ENCODE measurements at places on chromosomes 1 and 21.

- DNase-seq: no peak
These were observed 193.9 kb downstream of the FMN2 start for GRCh38 chr1:240285540-240285939.

GRCh38 chr1:89555550-89555949 lies 30.9 kb downstream of the LRRC8B start:
- DNase-seq: no peak

GRCh38 chr1:157978586-157979403 lies 14.7 kb upstream of the KIRREL1 start:
- DNase-seq: no peak

DNA sequence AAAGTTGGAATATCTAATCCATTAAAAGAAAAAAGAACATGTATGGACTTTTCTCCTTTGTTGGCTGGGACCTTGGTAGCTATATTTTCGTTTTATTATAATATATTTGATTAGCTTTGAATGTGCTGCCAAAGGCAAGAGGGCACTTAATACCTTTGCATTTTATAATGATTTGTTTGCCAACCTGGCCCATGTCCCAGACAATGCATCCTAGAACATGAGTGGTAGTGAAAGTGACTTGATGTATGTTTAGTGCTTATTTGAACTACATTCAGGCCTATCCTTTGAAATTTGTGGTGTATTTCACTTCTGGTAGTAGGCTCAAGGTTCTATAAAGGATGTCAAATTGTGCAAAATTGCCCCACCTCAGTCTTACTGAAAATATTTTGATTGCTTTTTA lies 25.9 kb downstream of the CACHD1 start:
- DNase-seq: no peak

DNA sequence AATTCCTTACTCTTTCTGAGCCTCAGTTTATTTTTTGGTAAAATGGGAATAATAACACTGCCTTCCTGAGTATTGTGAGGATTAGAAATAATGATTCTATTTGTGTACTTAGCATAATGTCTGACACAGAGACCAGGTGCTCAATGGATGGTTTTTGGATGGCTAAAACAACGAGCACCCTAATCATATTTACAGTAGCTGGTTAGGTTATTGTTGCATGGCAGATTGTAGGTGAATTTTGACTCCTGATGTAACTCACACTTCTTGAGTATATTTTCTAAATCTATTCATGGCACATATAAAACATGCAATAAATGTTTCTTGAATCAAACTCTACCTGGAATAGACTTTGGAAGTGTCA lies 11.9 kb upstream of the DUSP10 start:
- no peak for DNase-seq

DNA sequence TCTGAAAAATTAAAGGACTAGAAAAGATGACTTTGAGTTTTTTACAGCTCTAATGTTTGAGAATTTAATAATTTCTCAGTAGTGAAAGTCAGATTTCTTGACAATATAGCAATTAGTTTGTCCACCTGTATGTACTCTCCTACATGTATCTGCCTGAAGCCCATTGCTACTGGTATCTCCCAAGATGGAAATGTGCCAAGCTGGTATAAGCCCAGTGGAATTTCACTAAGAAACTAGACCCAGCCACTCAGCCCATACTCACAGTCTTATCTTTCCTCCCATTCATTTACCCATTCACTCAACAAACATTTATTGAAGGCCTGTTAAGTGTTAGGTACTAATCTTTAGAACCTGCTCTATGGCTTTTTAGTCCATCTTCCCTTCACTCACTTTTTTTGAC lies 21.6 kb upstream of the TRIM45 start:
- no peak for DNase-seq

GRCh38 chr21:42341776-42342542 lies 8.8 kb downstream of the TFF2 start:
- DNase-seq: no peak

- no peak for DNase-seq
These were observed 9.3 kb upstream of the RSRP1 start for GRCh38 chr1:25256578-25256965.

GRCh38 chr1:184152434-184152898 lies 100.9 kb downstream of the TSEN15 start:
- no peak for DNase-seq

- no peak for DNase-seq
These were observed 1.2 kb downstream of the EFHD2 start for GRCh38 chr1:15410884-15411245.

- DNase-seq: no peak
These were observed 18.6 kb downstream of the NTPCR start for GRCh38 chr1:232968965-232969364.

DNA sequence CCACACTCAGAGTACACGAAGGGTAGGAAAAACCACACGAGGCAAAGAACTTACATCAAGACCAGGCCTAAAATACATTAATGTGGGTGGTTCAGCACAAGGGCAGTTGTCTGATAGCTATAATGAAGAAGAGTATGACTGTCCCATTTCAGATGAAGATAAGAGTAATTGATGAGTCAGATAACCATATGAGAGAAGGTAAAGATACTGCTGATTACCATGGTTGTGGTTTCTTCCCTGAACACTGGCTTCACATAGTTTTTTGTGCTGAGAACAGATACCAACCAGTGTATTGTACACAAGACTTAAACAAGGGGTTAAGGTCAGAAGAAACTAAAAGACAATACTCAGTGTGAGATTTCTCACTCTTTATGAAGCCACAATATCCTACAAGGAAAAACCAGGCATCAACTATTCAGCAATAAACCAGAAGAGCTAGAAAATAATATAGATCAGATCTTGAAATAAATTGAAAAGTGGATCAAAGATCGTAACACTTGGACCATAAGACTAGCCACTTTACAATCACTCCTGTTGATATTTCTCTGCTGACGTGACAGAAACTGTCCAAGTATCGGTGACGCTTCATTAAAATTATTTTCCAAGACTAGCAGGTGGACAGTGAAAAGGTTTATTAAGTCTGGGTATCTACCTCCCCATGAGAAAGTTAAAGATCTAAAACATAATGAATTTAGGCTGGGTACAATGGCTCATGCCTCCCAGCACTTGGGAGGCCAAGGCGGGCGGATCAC lies 28.6 kb downstream of the PUM1 start:
- DNase-seq: no peak

DNA sequence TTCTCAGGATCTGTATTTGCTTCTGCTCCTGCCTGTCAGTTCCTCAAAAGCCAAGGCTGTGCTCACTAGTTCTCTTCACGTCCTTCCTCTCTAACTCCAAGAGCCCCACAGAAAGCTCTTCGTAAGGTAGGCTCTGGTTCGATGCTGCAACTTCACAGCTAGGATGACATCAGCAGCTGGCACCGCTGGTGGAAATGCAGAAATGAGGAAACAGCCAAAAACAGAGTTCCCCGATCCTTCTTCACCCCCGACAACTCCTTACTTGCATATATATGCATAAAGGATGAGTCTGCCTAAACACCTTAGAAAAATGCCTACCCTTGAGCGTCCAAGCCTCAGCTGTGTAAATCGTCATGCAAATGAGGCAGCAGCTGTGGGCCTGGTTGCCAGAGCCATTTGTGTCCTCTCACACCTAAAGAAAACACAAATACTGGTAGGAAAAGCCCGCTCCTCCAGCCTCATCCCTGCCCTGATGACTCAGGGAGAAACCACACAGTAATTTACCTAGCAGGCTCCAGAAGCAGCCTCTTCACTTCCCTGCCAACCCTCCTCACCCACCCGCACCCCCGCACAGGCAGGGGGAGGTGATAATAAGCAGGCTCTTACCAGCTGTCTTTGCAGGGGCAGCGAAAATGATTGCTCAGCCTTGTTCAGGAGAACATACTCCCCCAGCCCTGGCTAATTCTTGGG lies 28.2 kb downstream of the BATF3 start:
- peak; percentile 68 for DNase-seq

DNA sequence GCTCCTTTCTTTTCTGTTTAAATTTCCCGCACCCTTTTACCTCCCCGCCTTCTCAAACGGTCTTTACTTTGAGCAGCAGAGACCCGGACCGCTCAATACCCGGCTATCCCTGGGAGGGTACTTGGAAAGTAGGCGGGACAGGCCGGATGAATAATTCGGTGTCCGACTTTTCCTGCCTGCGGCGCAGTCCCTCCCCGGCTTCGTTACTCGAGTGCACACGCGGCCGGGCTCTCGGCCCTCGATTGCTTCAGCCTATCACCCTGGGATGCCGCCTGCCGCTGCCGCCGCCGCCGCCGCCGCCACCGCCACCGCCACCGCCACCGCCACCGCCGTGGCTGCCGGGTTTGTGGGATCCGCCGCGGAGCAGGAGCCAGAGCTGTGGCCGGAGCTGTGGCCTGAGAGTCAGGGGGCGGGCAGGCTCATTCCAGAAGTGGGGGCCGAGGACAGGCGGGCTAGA lies 382 bp upstream of the RASAL2 start:
- DNase-seq: peak; percentile 95

DNA sequence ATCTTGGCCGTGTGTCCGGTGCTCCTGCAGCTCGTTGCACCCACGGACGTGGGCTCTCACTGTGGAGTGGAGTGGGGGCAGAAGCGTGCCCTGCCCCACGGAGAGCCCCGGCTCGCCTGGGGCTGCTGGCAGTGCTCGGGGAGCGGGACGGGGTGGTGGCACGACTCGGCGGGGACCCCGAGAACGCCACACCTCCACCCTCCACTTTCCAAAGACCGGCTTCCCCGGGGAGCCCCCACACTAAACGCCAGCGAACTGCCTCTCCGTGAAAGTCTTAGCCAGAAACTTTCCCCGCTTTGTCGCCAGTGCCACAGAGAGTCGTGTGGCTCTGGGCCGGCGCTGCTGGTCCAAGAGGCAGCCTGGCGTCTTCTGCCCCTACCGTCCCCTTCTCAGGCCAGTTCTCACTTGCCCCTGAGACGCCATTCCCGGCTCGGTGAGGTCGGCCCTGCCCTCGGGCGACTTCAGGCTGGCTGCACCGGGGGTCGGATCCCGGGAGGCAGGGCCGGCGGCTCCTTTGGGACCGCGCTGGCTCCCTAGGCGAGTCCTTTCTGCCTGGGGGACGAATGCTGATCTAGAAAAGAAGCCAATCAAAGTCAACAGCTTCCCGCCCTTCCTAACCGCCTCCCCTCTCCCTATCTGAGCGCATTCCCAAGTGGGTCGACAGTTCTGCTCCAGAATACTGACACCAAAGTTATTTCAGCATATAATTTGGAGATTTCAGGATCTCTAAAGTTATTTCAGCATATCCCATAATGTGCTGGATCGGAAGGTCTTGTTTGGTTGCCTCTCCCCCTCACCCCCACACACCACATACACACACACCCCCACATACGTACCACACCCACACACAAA lies 2.6 kb upstream of the SAMD13 start:
- peak; percentile 82 for DNase-seq

GRCh38 chr21:45123440-45123839 lies 49.1 kb downstream of the ADARB1 start:
- no peak for DNase-seq

GRCh38 chr1:173097001-173097400 lies 46.3 kb upstream of the TNFSF18 start:
- no peak for DNase-seq

GRCh38 chr1:59218521-59219236 lies 78.2 kb upstream of the FGGY start:
- no peak for DNase-seq

- DNase-seq: no peak
These were observed 483 bp downstream of the PEAR1 start for GRCh38 chr1:156894001-156894400.

GRCh38 chr1:204623365-204623893 lies 62.1 kb downstream of the LRRN2 start:
- no peak for DNase-seq

DNA sequence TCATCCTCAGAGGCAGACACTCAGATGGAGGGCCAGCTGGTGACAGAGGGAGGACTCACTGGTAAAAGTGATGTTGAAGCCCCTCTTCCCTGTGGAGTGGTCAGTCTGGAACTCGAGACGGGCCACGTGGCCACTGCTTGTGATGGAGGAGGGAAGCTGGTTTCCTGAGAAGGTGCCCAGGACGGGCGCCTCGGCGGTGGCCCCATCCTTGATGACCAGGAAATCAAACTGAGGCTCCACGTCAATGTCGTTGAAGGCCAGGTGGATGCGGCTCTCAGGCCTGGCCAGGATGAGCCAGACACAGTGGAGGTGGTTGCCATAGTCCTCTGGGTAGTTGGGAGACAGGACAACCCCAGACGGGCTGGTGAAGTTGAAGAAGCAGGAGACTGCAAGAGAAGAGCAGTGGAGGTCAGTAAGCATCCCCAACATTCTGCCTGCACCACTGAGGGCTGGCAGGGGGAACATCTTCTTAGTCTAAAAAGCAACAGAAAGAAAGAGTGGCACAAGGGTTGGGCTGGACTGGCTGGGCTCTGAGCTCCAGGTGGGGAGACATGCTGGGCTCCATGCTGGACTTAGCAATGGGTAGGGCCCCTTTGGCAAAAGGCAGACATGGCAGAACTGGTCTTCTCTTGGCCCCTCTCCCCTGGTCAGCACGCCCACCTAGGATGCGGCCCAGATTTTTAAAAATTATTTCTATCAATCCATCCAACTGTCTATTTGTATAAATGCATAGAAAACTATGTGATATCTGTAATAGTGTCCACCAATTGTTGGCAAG lies 120.5 kb upstream of the HMGB4 start:
- DNase-seq: peak; percentile 33

- no peak for DNase-seq
These were observed 2.1 kb downstream of the GALNT2 start for GRCh38 chr1:230068952-230069684.

DNA sequence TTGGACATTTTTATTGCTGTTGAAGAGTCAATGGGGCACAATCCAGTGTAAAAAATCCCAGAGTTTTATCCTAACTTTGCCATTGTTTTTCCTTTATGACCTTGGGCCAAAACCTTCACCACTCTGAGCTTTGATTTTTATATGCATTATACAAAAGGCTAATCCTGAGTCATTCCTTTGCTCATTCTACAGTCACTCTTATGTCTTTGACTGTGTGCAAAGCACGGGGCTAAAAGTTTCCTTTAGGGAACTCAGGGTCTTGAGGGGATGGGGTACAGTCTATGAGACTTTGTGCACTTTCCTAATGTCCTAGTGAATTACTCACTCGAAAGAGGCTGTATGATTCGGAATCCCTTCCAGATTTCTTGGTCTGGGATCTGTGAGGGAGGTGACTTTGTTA lies 543.2 kb upstream of the CAMK1G start:
- DNase-seq: no peak

- no peak for DNase-seq
These were observed 8.3 kb downstream of the MCOLN2 start for GRCh38 chr1:84988588-84988987.

DNA sequence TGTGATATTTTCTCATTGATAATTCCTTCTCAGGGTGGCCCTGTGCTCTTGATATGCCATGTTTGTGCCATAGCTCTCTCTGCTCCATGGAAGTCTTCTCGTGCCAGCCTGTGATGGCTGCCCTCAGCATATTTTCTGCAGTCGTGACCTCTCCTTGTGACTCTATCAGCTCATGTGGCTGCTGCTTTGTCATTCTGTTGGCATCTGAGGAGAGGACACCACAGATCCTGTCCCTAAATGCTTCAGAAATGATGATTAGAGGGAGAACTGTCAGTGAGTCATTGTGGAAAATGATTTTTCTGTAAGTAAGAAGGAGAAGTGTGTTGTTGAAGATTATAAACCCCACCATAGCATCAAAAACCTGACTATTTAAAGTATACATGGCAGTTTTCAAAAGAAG lies 286.0 kb downstream of the ADGRL2 start:
- DNase-seq: no peak

Measured in coronary artery (tissue), 2 donors.